ENCODE measurements at places on chromosomes 3 and 15.

DNA sequence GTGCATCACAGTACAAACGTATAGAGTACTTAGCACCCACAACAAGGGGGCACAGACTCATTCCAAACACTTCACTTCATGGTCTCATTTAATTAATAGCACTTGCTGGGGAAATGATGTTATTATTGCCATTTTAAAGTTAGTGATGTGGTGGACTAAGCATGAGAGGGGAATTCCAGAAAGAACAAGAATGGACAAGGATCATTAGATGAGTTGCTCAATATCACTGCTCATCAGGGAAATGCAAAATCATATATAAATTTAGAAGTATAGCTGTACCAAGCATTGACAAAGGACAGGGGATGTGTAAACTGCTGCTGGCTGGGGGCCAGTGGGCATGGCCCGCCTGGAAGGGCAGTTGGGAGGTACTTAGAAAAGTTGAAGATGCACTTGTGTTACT lies 14.6 kb downstream of the PRR20G start:
- DNase-seq, result no peak

GRCh38 chr15:74193299-74193718 lies 9.3 kb downstream of the STRA6 start:
- peak; percentile 82 for DNase-seq

GRCh38 chr3:36792342-36792741 lies 28.0 kb upstream of the DCLK3 start:
- DNase-seq, result no peak

DNA sequence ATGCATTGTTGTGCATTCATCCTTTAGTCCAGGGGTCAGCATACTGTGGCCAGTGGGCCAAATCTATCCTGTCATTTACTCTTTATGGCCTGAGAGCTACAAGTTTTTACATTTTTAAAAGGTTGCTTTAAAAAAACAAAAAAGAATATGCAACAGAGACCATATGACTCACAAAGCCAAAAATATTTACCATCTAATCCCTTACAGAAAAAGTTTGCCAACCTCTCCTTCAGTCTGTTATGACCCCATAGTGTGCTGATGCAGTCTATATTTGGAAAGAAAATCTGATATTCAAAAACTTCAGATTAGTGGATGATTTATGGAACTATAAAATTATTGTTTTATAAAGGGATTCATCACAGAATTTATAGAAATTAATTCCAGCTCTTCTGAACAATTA lies 237.5 kb upstream of the IL12A start:
- DNase-seq, result peak; percentile 31

GRCh38 chr15:80982205-80982604 lies 7.4 kb downstream of the MESD start:
- no peak for DNase-seq

DNA sequence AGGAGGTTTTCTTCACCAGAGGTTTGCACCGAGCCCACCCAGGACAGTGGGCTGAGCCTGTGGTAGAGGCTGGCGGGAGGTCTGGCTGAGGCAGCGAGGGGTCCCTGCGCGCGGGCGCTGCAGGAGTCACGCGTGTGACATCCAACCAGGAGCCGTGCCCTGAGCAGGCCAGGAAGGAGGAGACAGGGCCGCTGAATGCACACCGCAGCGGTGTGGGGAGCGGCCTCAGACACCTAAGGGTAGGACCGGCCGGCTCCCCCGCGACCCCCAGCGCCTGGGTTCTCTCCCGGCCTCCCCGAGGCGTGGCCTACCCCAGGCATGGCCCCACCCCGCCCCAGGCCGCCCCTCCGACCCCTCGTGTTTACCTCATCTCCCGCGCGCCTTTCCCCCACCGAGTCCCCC lies 412 bp downstream of the SLC41A3 start:
- DNase-seq, result no peak

- DNase-seq, result no peak
Observed at GRCh38 chr3:97658668-97659285, 105.8 kb upstream of the ARL6 start.

DNA sequence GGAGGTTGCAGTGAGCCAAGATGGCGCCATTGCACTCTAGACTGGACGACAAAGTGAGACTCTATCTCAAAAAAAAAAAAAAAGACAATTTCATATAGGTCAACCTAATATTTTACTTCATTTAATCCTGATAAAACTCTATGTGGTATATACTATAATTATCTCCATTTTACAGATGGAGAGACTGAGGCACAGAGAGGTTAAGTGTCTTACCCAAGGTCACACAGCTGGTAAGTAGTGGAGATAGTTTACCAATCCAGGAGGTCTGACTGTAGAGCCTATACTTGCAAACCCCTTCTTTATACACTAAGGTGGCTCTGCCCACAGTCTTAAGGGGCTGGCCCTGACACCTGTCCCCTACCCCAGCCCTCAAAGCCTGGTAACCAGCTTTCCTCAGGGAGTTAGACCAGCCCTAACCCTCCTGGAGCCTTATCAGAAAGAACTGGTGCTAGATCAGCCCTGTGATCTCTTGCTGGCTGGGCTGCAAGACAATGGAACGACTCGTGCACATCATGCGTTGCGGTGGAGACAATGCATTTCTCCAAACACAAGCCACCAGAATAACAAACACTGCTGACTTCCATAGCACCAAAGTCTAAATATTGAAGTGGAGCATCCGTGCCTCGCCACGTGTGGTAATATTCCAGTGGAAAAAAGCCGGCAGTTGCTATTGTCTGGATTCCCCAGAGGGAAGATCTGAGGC lies 60.0 kb upstream of the SMAD3 start:
- no peak for DNase-seq

GRCh38 chr3:4574426-4574965 lies 81.3 kb downstream of the ITPR1 start:
- DNase-seq, result no peak

DNA sequence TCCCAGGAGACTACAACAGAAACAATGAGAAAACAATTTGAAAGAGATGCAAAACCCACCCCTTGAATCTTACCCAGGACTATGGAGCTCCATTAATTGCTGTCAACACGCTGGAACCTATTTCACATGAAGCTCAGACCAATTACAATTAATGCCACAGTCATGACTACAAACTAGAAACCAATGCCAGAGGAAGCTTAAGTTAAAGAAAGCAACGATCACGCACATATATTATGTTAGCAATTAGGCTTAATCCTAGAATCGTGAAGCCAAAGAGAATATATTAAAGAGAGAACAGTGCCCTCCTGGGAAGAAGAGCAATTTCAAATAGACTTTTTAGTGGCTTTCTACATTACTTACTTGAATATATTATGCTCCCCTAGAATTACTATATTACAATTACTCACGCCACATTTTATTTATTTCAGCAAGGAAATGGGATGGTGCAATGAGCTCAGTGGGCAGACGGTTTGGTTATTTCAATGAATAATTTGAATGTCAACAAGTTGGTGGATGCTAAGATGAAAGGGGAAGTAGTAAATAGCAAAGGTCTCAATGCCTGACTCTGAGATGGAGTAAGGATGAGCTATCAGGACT lies 125.5 kb downstream of the GREM1 start:
- DNase-seq, result no peak

- DNase-seq, result no peak
Observed at GRCh38 chr3:45057557-45057956, 31.5 kb downstream of the CLEC3B start.

DNA sequence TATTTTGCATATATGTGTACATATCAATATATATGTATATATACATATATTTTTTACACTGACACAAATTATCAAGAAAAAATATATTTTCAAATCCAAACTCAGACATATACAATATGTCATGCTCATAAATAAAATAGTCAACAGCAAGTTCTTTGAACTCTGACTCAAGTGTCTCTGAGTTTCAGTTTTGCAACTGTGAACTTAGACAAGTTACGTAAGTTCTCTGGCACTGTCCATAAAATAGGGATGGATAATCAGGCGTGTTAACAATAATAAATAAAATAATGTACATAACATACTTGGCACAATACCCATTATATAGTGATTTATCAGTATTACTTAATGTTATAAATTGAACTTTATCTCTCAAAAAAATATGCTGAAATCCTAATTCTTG lies 12.1 kb upstream of the XRN1 start:
- no peak for DNase-seq

GRCh38 chr3:12392101-12392878 lies 92.0 kb upstream of the TSEN2 start:
- no peak for DNase-seq

DNA sequence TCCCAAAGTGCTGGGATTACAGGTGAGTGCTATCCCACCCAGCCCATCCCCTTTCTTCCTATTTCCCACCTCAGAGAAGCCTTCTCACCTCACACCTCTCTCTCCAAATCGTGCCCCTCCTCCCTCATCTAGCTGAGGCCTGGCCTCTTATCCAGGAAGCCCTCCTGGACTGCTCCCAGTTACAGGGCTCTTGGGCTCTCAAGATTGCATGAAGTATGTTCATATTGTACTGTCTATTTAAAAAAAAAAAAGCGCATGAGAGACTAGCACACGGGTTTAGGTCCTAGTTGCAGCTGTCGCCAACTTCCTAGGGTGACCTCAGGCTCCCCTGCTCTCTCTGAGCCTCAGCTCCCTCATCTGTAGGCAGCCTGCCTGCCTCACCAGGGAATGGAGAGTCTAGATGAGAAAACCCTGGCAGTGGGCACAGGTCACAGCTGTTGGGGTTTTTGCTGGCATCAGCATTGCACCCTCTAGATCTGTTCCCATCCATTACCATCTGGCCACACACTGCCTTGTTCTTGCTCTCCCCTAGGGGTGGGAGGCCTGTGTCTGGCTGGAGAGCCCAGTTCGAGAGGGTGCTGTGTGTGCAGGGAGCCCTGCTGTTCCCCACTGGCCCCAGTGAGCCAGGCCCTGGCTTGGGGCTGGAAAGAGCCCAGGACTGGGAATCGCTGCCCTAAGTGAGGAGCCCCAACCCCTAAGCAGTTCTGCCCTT lies 24.2 kb upstream of the C15orf39 start:
- no peak for DNase-seq

- DNase-seq, result no peak
Observed at GRCh38 chr3:67458408-67458807, 196.0 kb downstream of the SUCLG2 start.

DNA sequence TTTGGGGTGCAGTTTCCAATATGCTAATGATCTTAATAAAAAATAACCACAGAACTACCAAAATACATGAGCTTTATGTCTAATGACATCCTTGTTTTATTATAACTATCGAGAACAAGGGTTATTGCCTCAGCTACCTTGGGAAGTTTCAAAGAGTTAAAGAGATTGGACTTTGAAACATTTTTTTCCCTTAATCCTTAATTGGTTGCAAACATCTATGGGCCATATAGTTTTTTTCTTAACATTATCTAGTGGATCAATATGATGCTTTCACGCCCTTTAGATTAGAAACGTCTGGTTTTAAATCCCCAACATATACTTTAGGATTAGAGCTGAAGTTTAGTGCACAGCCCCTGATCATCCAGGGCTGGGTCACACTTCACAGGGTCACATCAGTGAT lies 219.2 kb upstream of the SGO1 start:
- no peak for DNase-seq

DNA sequence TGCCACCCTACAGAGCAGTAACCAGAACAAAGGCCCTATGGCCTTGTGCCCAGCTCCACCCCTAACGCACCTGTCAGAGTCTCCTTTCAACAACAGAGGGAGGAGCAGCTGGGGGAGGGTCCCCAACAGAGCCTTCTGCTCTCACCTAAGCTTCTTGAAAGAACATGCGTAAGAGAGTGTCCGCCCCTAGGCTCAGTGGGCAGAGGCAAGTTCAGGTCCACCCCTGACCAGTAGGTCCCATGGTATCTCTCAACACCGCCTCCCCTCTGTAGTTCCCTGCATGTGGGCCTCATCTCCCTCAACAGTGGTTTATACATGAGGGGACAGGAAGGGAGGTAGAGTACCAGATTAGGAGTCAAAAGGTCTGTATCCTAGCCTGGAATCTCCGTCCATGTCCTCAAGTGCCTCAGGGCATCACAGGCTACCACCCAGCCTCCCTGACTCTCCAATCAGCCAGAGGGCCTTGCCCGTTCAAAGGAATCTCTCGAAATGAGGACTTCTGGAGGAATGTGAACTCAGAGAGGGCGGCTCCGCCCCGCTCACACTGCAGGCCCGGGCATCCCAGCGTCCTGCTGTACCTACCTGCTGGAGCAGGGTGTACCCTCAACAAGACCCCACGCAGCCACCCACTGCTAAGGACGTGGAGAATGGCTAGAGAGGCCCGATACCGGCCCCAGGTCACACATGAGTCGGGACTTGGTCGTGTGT lies 680 bp downstream of the POC1A start:
- DNase-seq, result no peak
